ENCODE measurements at places on chromosomes 2 and 18.

- DNase-seq, result no peak
Measured at GRCh38 chr2:198116756-198117155, 312.4 kb downstream of the PLCL1 start.

GRCh38 chr2:120441744-120442471, 96.0 kb downstream of the INHBB start:
- no peak for DNase-seq

GRCh38 chr2:224145751-224146355, 106.8 kb upstream of the SERPINE2 start:
- DNase-seq, result no peak

DNA sequence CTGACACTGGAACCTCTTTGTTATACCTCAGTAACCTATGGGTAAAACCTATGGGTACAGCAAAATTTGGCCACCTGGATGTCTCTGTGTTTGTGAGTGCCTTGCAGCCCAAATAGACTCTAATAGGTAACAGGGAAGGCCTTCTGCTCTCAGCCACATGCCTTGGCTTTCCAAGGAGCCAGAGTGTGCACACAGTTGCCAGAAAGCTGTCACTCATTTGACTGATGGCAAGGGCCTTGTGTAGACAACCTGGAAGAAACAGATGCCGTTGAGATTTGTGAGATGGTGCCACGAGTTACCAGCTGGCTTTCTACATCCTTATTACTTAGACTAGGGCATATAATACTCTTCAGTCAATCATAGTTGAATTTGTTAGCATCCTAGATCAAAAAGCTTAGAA, 90.1 kb upstream of the RAB12 start:
- DNase-seq, result no peak

GRCh38 chr2:127165539-127165935, 54.6 kb downstream of the CYP27C1 start:
- DNase-seq, result no peak

GRCh38 chr2:144259332-144259731, 260.6 kb downstream of the ZEB2 start:
- DNase-seq, result no peak

DNA sequence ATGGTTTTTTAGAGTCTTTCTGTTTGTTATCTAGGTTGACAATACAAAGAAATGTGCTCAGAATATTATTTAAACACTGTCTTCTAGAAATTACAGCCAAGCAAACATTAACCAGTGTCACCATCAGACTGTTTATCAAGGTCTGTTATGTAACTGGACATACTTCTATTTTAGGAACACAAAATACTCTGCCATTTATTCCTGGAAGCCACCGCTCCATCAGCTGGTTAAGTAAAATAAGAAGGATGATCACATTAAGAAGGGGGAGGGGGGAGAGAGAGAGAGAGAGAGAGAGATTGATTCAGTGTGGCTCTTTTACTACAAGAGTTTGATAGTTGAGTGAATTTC, 47.9 kb downstream of the MBP start:
- no peak for DNase-seq

DNA sequence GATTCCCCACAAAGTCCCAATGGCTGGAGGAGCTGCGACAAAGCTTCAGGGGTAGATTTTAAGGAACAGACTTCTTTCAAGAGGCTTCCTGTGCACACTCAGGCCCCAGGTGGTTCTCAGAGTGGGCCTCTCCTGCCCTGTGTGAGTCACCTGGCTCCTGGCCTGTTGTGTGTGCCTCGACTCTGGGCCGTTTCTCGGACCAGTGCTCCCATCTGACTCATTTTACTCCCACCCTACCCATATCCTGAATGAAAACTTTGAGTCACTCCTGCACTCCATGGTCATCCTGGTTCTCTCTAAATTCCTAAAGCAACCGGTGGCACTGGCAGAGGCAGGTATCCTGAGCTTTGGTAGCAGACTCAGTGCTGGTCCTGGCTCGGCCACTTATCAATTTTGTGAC, 84.1 kb downstream of the CELF4 start:
- DNase-seq, result no peak

DNA sequence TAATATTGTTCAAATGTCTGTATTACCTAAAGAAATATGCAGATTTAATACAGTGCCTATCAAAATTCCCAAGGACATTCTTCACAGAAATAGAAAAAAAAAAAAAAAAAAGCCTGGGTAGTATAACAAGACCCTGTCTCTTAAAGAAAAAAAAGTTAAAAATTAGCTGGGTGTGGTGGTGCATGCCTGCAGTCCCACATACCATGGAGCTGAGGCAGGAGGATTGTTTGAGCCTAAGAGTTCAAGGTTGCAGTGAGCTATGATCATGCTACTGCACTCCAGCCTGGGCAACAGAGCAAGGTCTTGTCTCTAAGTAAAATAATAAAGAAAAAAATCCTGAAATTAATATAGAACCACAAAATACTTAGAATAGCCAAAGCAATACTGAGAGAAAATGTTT, 51.9 kb downstream of the SLC16A14 start:
- no peak for DNase-seq

DNA sequence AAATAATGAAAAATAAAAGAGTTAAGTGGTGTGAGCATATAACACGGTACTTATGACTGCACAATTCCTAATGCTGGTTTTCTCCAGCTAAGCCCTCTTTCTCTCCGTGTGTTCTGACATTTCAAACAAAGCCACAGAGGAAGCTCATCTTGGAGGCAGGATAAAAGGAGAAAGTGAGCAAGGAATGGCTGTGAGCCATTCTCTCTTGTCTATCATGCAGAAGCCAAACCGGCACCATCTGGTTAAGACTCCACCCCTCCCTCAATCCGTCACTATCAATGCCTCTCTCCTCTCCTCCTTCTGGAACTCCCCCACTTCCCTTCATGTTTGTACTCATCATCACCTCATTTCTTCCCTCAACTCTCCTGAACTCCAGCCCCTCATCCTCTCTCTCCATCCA, 210.4 kb downstream of the TMEM163 start:
- DNase-seq, result no peak

GRCh38 chr2:215883799-215884198, 129.6 kb downstream of the MREG start:
- no peak for DNase-seq

GRCh38 chr2:34401186-34401585, 802.1 kb upstream of the FAM98A start:
- DNase-seq, result no peak

- no peak for DNase-seq
Measured at GRCh38 chr2:30283931-30284565, 52.7 kb downstream of the LBH start.

- DNase-seq, result no peak
Measured at GRCh38 chr2:107986278-107987217, at the start of gene SLC5A7. Gene SLC5A7, plus strand, starts transcription at chr2:107986524. Its CDS starts 1,632 bp downstream, at chr2:107988156.

- DNase-seq, result no peak
Measured at GRCh38 chr2:138779406-138779780, 797 bp downstream of the NXPH2 start.

- no peak for DNase-seq
Measured at GRCh38 chr18:70127359-70127758, 78.1 kb downstream of the RTTN start.

DNA sequence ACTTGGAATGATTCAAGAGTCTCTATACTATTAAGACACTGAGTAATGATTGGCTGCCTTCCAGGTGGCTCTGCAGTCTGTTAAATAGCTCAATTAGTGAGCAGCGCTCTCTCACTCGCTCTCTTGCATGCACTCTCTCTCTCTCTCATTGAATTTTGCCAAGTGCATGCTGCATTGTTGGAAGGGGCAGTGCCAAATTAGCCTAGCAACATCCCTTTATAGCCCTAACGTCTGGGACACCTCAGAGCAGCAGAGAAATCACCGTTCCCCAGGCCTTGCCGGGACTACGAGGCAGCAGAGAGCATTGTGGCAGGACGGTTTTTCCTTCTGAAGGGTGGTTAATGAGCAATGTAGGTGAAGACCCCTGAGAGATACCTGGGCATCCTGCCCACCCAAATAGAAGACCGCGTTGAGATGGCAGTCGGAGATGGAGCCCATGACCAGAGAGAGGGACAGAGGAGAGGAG, 447.6 kb upstream of the POU3F3 start:
- no peak for DNase-seq

- DNase-seq, result peak; percentile 16
Measured at GRCh38 chr2:15031745-15032240, 399.3 kb downstream of the LRATD1 start.

DNA sequence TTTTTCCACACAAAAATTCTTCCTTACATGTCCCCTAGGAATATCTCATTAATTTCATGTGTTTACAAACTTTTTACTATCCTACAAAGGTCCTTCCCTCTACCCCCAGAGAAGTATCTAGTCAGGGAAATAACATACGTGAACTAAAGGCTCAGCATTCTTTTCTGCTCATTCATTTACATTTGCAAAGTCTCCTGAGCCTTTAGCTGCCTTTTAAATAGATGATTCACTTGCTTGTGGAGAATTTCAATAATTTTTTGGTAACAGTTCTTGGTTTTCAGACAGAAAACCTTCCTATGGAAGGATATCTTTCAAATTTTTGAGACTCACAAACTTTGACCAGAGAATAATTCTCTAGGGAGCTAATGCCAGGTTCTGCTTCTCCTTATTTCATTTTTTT, 81.5 kb upstream of the RMDN2 start:
- DNase-seq, result no peak

DNA sequence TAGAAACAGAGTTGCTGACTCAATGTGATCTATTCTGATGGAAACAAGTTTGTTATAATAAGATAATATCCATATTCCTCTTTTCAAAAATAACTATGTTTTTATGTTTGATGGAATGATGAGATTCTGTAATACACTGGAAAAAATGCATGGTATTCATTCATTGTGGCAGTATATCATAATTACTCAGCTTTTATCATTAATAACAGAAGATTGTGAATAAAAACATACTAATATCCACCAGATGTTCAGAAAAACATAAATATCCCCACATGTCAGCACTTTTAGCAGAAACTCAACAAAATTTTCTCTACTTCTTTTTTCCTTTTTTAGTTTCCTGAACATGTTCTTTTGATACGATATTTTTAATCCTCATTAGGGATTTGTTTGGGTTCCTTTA, 130.9 kb upstream of the CAVIN2 start:
- no peak for DNase-seq

DNA sequence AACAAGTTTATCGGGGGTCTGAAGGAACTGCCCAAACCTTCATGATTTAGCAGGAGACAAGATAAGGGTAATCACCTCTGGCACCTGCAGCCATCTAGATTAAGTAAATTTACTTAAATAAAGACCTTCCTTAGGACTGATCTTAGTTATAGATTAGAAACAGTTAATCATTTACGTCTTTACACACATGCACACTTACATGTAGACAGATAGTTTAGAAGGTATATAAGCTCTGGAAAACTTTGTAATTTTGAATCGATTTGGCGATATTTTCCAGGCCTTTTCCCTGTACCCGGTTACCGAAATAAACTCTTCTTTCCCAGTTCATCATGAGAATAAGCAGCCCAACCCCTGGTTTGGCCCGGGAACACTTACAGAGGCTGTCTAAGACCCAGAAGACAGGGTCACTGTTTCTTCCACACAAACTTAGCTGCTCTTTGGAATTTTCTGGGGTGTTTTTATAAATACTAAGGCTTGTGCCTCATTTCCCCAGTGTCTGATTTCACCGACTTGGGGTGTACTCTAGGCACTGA, 560 bp upstream of the SKA1 start:
- no peak for DNase-seq

DNA sequence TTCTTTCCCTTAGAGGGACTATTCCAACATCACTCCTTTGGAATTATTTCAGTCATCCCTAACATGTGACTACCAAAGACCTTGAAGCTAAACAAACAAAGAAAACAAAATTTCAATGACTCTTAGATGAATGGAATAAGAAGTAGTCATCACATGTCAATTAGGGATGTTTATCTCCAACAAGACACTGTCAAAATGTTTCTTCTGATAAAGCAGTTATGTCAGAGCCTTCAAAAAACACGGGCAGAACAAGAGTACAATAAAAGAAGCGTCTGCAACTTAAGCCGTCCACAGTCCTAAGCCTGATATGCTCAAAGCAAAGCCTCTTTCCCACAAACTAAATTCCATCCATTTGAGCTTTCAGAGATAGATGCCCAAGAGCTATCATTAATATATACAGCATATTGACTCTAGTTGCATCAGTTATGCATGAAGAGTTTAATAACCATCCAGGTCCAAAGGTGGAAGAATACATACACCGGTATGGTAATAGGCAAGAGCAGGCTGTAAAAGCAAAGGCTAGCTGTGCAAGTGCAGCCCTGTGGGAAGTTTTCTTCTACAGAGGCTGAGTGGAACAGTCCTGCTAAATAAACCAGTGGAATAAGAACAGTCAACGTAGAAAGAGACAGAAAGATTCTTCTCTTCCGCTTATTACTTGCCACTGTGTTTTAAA, 98.1 kb downstream of the ICA1L start:
- DNase-seq, result no peak

GRCh38 chr18:49678440-49678839, 116.6 kb downstream of the LIPG start:
- no peak for DNase-seq

GRCh38 chr2:47225061-47225783, 70.1 kb upstream of the STPG4 start:
- no peak for DNase-seq
